ENCODE measurements at places on chromosomes 12 and 14. TPM values are rescaled to one million over a fixed set of nuclear protein-coding genes. Genes with fewer than 3 reads are reported as not detected.

- DNase-seq = no peak
Measured at GRCh38 chr12:123764109-123764508, 2.0 kb downstream of the DNAH10 start.

- DNase-seq = no peak
Measured at GRCh38 chr12:110244829-110245228, 36.2 kb upstream of the ATP2A2 start.

DNA sequence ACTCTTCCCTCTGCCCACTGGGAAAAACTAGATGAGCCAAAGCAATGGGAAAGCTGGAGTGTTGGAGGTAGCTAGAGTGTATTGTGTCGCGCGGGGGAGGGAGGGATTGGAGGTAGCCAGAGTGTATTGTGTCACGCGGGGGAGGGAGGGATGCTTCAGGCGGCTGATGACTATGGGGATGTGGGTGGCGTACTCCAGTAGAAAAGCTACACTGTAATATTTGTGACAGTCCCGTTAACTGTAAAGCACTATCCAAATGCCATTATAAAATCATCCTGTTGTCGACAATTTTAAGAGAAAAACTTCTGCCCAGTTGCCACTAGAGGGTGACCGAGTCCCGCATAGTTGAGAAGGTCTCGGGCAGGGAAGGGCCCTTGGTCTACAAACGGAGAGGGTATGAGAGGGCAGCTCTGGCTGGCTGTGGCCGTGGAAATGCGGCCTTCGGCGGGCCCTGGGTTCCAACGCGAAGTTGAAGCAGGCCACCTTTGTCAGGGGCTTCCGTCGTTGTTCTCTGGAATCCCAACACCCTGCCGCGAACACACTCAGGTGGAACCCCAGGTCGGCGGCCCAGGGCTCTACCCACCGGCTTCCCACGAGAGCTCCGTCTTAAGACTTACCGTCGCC lies 15.1 kb upstream of the PLEK2 start:
- peak; percentile 84 for DNase-seq

DNA sequence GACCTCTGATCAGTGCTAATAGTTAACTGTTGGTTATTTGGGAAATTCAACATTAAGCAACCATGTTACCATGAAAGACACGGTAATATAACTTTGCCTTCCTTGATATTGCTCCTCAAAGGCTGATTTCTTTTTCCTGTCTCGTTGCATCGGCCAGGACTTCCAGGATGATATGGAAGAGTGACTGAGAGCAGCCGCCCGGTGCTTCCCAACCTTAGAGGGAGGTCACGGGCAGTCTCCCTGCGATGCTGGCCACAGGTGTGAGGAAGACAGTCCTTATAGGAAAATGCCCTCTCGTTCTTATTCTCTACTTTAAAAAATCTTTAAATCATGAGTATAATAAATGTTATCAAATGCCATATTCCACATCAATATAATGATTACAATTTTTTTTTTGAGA lies 33.1 kb upstream of the GPR132 start:
- DNase-seq = peak; percentile 10

GRCh38 chr12:88918161-88918560 lies 337.9 kb upstream of the KITLG start:
- no peak for DNase-seq

GPRC5D gene
- total RNA-seq = not detected

- no peak for DNase-seq
Measured at GRCh38 chr12:99745121-99745520, 97.6 kb downstream of the GARIN6 start.

DNA sequence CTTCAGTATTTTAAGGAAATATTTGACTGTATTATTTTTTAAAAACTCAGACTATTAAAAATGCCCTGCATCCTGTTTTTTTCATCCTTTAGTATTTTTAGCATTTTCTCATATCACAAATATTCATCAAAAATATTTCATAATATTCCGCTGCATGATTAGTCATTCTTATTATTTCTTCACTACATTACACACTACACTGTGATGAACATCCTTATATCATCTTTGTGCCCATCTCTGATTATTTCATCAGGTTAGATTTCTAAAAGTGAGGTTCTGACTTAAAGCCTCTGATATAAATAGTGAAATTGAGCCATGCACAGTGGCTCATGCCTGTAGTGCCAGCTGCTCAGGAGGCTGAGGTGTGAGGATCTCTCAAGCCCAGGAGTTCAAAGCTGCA lies 8.1 kb downstream of the COCH start:
- no peak for DNase-seq

CDCA3 gene
- 0.52 TPM for total RNA-seq

GRCh38 chr14:74891870-74892269 lies 10.2 kb downstream of the DLST start:
- DNase-seq = no peak

- no peak for DNase-seq
Measured at GRCh38 chr12:3202734-3203446, 125.7 kb downstream of the TSPAN9 start.

DNA sequence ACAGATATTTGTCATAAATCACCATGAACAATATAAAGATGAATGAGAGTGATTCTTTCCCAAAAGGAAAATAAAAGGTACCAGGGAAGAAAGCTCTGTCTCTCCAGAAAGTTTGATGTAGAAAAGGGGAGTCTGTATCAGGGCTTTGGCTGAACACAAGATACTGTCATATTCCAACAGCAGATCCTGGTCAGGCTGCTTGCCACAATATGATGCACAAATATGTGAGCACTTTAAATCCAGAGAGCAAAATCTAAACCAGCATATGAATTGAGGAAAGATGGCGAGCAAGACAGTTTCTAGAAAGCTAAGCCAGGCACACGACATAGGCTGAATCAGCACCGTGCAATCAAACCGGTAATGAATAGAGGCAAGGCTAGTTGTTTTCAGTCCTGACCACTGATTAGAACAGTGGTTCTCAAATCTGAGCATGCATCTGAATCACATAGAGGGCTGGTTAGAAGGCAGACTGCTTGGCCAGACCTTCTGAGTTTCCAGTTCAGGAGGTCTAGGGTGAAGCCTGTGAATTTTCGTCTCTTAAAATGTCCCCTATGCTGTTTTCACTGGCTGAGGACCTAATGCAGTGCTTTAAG lies 60.7 kb downstream of the PLCZ1 start:
- no peak for DNase-seq

TAS2R46 gene
- total RNA-seq = 2.4 TPM

SMCO2 gene
- total RNA-seq = 0.67 TPM

GRCh38 chr12:15977999-15978951 lies 67.1 kb downstream of the DERA start:
- DNase-seq = no peak

DNA sequence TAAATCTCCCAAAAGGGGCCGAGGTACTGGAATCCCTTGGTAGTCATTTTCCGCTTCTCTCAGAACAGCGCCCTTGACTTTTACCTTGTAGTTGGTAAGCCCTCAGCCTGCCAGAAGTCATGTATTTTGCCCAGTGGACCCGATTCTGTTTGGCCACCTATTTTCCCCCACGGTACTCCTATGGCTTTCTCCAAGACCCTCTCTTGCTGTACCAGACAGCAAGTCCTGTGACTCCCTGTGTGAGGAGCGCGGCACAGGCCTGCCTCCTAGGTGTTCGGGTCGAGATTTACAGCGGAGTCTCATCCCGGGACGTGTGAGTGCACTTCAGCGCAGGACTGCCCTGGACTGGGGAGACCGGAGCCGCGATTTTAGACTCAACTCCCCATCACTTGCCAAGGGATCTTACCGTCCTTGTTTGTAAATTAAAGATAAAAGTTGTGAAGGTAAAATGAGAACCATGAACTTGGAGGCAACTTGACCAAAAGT lies 1.1 kb upstream of the MBD6 start:
- no peak for DNase-seq

GRCh38 chr12:132838410-132839080 lies 9.9 kb upstream of the GOLGA3 start:
- DNase-seq = no peak

GRCh38 chr12:6697584-6698351 lies 2.8 kb downstream of the PIANP start:
- no peak for DNase-seq

- DNase-seq = no peak
Measured at GRCh38 chr12:27551172-27551840, 27.3 kb downstream of the PPFIBP1 start.

- DNase-seq = no peak
Measured at GRCh38 chr12:40240779-40241178, 16.0 kb downstream of the LRRK2 start.

TWF1 gene
- total RNA-seq = 110 TPM

DNA sequence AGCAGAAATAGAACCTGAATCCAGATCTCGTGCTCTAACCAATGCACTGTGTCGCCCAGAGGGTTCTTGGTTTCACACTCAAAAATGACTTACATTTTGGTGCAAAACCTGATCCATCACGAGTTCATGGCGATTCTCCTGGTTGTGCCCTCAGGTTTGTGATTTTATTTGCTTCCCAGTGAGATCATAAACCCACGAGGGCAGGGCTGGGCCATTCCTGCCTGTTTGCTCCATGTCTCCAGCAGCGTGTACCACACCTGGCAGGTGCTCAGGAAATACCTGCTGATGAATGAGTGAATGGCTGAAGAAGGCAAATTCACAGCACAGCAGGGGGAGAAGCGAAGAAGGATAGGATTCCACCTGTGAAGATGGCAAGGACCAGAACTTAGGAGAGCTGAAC lies 9.4 kb downstream of the ACACB start:
- no peak for DNase-seq

DNA sequence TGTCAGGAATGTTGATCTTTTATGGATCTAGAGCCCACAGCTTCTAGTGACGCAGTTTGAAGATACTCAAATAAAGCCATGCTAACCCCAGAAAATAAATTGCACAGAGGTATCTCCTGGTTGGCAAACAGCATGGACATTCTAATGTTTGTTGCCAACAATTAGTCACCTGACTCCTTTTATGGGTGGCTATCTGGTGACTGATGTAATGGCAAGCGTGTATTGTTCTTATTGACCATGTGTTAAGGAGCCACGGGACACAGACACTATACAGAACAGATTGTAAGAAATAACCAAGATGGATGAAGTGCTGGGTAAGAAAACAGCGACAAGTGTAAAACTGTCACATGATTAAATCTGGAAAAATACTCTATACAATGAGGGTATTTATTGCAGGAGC lies 401.3 kb upstream of the PDE3A start:
- no peak for DNase-seq

- peak; percentile 92 for DNase-seq
Measured at GRCh38 chr14:68621400-68622365, 171.2 kb downstream of the ZFP36L1 start.

DNA sequence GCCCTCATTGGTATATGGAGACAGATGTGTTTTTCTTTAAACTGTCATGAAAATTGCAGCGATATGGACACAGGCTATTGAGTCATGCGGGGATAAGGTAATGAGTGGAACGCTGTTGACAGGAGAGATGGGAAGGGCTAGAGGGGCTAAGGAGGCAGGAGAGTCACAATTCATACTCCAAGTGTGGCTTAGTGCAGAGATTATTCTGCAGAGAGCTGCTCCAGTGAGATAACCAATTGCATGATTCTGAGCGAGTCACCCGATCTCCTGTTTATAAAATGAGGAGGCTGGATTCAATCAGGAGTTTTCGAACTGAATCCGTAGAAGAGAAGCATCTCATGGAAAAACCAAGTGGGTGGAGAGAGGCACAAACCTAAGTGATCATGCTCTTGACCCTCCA lies 106.4 kb upstream of the PLEKHG7 start:
- DNase-seq = no peak

- DNase-seq = no peak
Measured at GRCh38 chr12:62843716-62844115, 91.2 kb downstream of the PPM1H start.

GLI1 gene
- 0.90 TPM for total RNA-seq

GRCh38 chr14:70901269-70901668 lies 6.0 kb upstream of the PCNX1 start:
- no peak for DNase-seq

KIF26A gene
- 5.0 TPM for total RNA-seq

GRCh38 chr12:124719231-124719630 lies 144.4 kb downstream of the SCARB1 start:
- no peak for DNase-seq

TMEM179 gene
- 0.38 TPM for total RNA-seq

DNA sequence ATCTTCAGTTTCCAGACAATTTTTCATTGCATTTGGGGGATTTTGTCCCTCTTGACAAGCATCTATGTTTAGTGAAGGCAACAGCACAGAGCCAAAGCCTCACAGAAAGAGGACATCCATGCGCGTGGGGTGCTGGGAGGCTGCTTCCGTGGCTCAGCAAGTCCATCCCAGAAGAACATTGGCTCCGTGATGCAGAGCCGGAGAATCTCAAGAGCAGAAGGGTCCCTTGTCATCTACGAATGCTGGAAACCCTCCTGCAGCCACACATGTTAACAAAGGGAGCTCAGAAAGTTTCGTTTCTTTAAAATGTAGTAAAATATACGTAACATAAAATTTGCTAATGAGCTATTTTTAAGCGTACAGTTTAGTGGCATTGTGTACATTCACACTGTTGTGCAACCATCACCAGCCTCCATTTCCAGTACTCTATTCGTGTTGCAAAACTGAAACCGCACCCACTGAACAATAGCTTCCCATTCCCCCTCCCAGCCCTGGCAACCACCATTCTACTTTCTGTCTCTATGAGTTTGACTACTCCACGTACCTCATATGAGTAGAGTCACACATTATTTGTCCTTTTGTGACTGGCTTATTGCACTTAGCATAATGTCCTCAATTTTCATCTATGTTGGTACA lies 185.9 kb downstream of the TTC7B start:
- no peak for DNase-seq

GRCh38 chr12:13084898-13085640 lies 18.4 kb downstream of the GSG1 start:
- no peak for DNase-seq

NIN gene
- total RNA-seq = 34.9 TPM

DCN gene
- total RNA-seq = 1,461 TPM

- peak; percentile 46 for DNase-seq
Measured at GRCh38 chr12:49052451-49053208, 8.0 kb downstream of the KMT2D start.

- DNase-seq = no peak
Measured at GRCh38 chr12:116551952-116552772, 7.0 kb upstream of the MAP1LC3B2 start.

SCNN1A gene
- 1.9 TPM for total RNA-seq

DNA sequence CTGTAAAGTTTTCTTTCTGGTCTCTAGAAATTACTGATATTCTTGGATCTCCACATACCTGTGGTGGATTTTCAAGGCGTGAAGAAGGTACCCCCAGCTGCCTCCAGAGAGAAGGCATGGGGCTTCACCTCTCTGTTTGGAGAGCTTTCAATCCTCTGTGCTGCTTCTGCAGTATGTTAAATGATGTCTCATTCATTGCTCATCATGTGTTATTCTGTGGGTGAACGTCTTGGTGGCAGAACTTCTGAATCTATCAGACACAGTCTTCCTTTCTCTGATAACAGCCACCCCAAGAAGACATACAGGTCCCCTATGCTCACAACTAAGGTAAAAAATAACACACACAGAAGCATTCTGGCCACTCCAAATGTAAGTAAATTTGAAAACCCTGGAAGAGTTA lies 221.3 kb upstream of the TMEM260 start:
- no peak for DNase-seq

Measured in posterior vena cava (tissue), 2 donors.